ENCODE measurements at places on chromosomes 4 and X.

GRCh38 chrX:58025979-58026378 is 115.7 kb upstream of the ZXDA start:
- DNase-seq = no peak

- DNase-seq = no peak
Measured at GRCh38 chr4:73152893-73153292, 83.4 kb upstream of the COX18 start.

- no peak for DNase-seq
Measured at GRCh38 chr4:72567036-72567435, 2.0 kb downstream of the ADAMTS3 start.

GRCh38 chrX:1606496-1606895 is 8.4 kb upstream of the ASMT start:
- no peak for DNase-seq

- DNase-seq = no peak
Measured at GRCh38 chr4:176583278-176583677, 209.4 kb downstream of the VEGFC start.

- DNase-seq = no peak
Measured at GRCh38 chr4:48710446-48711209, 69.5 kb downstream of the FRYL start.

DNA sequence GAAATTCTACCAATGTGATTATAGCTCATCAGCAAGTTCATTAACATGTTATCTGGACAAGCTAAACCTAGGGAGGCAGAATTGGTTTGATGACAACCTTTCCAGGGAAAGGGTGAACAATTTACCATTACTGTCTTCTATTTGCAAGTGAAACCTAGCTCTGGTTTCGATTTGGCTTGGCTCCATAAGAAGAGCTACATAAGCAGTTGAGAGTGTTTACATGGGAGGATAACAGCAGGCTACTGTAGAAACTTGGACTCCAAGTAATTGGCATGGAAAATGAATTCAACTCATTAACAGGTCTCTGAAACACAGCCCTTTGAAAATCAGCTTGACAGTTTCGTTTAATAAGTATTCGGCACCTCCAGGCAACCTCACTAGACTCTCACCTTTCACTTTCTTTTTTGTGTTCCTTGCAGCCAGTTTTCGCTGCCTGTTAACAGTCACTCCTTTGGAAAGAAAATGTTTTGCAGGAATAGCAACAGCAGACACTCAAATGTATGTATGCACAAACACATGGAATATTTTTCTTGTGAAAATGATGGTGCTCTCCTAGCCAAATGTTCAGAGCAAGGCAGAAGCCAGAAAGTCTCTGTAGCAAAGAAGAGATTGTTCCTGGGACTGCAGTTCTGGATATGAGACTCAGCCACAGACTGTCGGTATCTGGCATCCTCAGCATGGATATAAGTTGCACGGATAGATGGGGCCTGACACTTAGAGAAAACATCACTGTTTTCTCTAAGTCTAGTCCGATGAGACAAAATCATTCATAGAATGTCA is 27.5 kb downstream of the POU3F4 start:
- no peak for DNase-seq

- DNase-seq = no peak
Measured at GRCh38 chrX:85012098-85012497, 8.4 kb downstream of the APOOL start.

- DNase-seq = no peak
Measured at GRCh38 chrX:85303544-85303943, 59.8 kb downstream of the ZNF711 start.

- no peak for DNase-seq
Measured at GRCh38 chr4:153546280-153546679, 80.1 kb downstream of the TMEM131L start.

- no peak for DNase-seq
Measured at GRCh38 chrX:150364347-150365050, 1.4 kb downstream of the MAMLD1 start.

GRCh38 chrX:153866302-153867019 is 19.5 kb downstream of the L1CAM start:
- no peak for DNase-seq

GRCh38 chr4:9988933-9989332 is 32.4 kb downstream of the SLC2A9 start:
- DNase-seq = no peak

DNA sequence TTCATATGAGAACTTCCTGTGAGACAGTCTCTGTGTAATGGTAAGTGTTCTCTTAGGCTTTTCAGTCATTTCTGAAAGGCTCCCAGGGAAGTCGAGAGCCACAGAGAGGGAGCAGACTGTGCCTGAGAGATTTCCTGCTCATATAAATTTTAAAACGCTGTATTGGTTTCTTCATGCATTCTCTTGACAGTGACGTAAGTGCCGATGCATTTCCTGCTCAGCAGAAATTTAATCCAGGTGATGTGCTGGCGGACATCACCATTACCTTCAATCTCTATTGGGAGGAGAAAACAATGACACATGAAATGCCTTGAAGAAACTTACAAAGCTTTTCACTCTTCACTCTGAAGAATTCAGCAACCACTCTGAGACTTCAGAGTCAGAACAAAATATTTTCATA is 383.6 kb downstream of the BMPR1B start:
- no peak for DNase-seq

DNA sequence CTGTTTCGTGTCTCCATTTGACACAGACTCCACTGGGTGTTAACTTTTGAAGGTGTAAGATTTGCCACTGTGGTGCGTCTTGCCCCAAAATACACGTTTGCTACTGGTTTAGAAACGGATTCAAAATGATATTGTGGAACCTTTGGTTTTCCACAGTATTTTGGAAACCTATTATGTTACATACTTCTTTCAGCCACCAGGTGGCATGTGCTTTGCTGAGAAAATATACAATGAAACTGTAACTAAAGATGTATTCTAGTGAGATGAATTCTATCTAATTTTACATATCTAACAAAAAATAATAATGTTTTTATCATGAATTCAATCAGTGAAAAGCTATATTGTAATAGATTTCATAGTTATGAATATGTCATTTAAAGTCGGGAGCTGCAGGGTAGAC is 28.4 kb upstream of the SLITRK4 start:
- DNase-seq = no peak

DNA sequence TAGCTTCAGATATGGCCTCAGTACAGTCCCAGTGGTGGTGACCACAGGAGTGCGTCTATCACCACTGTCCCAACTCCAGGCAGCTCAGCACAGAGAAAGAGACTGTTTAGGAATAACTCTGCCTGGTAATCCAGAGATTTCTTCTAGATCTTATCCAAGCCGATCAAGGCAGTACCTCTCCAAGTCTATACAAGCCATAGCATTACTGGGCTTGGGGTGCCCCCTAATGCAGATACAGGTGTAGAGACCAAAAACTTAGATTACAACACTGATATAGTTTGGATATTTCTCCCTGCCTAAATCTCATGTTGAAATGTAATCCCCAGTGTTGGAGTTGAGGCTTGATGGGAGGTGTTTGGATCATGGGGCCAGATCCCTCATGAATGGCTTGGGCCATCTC is 100.9 kb downstream of the PTCHD1 start:
- no peak for DNase-seq

- DNase-seq = no peak
Measured at GRCh38 chrX:47850901-47851300, 14.2 kb downstream of the ZNF81 start.

DNA sequence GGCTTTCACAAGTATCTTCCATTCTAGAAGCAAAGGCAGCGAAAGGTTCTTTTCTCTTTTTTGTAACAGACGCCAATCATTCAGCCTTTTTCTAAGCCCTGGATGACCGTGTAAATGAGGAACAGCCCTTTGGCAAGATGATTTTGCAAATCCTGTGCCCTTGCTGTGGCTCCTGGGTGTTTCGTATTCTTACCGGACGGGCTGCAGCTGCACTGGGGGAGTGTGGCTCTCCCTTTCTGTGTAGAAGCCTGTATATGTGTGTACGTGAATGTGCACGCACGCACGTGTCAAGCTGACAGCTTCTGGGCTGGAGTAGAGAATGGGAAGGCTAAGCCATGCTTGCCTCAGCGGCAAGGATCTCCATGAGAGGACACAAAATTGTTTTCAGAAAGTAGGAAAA is 8.2 kb downstream of the GRPEL1 start:
- no peak for DNase-seq

- no peak for DNase-seq
Measured at GRCh38 chr4:41644915-41645295, 103.6 kb downstream of the PHOX2B start.

GRCh38 chr4:113446019-113446418 is 315.5 kb downstream of the CAMK2D start:
- no peak for DNase-seq

- DNase-seq = no peak
Measured at GRCh38 chrX:129097668-129098067, 425.6 kb downstream of the SMARCA1 start.

DNA sequence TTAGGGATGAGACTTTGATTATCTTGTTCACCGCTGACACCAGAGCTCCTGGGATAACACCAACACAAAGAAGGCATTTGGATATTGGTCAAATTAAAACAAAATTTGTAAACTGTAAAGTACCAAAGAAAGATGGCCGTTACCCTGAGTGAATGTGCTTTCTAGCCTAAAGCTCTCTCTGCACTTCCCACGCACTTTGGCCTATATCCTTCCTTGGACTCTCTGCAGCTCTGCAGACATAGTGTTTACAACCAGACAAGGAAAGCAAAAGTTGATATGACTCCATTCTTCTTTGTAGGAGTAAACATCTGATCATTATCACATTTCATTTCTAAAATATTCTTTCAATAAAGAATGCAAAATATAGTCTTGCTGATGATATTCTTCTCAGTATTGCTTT is 44.8 kb upstream of the PITX2 start:
- no peak for DNase-seq

- DNase-seq = no peak
Measured at GRCh38 chr4:140186651-140187315, 32.8 kb upstream of the MAML3 start.

DNA sequence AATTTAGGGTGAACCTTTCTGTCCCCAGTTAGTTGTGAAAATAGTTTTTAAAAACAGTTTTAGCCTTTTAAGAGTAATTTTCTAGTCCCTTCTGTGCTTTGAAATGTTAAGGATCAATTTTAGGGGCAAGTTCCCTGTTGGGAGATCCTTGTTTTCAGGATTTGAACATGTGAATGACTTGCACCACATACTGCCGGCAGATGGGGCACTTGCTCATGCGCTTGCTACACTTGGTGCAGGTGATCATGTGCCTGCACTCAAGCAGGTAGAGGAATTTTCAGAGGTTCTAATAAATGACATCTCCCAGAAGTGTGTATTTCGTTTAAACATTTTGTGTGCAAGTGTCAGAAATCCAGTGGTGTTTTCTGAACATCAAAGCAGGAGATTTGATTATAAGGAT is 195.9 kb downstream of the CHM start:
- DNase-seq = no peak

GRCh38 chr4:156888762-156889161 is 82.8 kb downstream of the PDGFC start:
- DNase-seq = no peak

- DNase-seq = no peak
Measured at GRCh38 chr4:113878668-113879067, 100.8 kb downstream of the ARSJ start.

DNA sequence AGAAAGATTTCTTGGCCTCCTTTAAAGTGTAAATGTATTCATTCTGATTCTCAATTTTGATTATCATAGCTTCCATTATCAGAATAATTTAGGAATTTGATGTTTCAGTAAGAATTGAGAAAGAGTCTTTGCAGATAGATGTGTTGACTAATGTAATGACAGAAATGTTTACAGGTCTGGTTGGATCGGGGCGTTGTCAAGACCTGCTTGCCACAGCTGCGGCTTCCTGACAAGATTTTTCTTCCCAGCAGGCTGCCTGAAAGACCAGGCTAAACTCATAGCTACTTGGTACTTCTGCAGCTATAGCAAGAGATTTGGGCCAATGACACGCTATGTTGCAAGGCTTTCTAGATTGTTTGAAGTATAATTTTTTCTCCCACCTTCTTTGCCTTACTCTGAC is 91.5 kb upstream of the ANKRD50 start:
- no peak for DNase-seq

DNA sequence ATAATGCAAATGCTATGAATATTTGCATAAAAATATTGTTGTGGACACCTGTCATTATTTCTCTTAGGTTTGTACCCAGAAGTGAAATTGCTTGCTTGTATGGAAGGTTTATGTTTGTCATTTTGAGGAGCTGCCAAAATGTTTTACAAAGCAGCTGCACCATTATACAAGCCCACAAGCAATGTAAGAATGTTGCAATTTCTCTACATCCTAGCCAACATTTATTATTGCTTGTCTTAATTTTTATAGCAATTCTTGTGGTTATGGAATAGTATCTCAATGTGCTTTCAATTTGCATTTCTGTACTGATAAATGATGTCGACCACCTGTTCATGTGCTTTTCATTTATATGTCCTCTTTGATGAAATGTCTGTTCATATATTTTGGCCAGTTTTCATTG is 18.7 kb upstream of the RBMX start:
- DNase-seq = no peak

DNA sequence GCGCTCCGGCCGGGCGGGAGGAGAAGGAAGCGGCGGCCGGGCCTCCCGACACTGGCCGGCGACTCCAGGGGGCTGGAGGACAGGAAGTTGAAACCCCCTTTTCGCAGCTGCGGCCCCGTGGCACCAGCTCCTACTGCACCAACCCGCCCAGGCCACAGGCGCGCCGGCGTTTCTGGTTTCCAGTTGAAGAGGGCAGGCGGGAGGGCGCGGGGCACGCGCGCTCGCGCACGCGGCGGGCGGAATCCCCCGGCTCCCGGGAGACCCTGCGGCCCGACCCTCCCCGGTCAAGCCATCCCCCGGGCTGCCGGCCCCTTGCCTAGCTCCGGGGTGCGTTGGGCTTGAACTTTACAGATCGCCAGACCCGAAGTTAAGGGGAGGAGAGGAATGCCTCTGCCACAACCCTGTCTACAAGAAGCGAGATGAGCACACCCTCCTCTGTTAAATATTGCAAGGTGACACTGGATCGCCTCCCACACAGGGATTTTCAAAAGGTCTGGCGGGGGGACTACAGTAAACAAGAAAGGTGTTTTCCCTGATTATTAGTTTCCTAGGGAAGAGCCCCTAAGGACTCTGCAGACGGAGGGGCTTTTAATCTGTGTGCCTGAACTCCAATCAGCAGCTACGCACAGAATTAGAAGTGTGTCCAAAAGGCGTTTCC is 1.4 kb downstream of the ELOVL6 start:
- no peak for DNase-seq
